ENCODE measurements at places on chromosomes 7 and 10.

DNA sequence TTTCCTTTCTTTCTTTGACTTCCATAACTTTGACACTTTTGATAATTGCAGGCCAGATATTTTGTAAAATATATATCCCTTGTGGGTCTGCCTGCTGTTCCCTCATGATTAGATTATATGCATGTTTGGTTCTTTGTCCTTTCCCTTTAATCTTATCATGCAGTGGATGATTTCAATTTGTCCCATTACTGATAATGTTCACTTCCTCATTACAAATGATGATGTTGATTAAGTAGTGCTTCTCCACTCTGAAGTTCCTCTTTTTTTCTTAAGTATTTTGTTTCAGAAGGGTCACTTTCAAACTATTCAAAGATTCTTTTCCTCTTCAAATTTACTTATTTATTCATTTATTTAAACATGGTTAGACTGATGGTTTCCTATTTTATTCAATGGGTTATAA lies 898.1 kb downstream of the XPNPEP1 start:
- no peak for DNase-seq

DNA sequence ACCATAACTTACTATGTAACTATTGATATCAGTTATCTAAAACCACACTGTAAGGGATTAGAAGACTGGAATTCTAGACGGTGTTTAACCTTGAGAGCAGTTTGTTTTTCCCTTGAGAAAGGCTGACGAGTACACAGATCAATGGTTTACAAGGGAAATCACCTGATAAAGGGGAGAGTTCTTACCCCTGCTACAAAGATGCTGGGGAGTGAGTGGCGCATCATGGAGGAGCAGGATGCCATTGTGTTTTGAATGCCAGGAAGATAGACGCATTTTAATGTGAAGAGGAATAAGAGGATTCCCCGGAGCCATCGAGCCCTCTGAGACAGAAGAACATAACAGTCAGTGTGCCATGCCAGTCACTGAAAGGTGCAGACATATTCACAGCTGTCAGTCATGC lies 145.2 kb downstream of the PKD1L1 start:
- DNase-seq: no peak

- no peak for DNase-seq
Observed at GRCh38 chr10:61257956-61258496, 195.2 kb downstream of the TMEM26 start.

GRCh38 chr10:130747946-130748345 lies 563.6 kb downstream of the TCERG1L start:
- DNase-seq: no peak

- DNase-seq: no peak
Observed at GRCh38 chr10:52128056-52128683, 185.9 kb upstream of the DKK1 start.

GRCh38 chr7:12738665-12739064 lies 51.2 kb downstream of the ARL4A start:
- no peak for DNase-seq

GRCh38 chr7:107993891-107994291 lies 9.1 kb downstream of the LAMB1 start:
- DNase-seq: no peak

DNA sequence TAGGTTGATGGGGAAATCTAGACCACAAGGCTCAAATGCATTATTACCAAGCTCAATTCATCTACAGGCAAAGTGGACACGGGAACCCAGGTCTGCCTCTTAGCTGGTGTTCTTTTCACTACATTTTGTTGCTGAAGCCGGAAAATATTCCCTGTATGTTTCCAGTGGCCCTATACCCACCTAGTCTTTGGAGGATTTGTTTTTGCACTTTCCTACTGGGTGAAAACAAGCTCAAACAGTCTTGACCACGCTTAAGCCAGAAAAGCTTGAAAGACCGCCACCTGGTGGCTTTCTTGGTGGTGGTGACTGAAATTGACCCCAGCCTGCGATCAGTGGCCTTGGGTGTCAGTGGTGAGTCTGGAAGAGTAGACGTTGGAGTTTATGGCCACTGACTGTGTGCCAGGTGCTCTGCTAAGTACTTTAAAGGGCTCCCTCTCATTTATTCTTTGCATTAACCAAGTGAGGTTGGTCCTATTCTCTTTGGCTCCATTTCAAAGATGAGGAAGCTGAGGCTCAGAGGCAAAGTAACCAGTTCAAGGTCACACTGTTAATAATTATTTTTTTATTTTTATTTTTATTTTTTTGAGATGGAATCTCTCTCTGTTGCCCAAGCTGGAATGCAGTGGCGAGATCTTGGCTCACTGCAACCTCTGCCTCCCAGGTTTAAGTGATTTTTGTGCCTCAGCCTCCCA lies 11.1 kb upstream of the CRTAC1 start:
- peak; percentile 17 for DNase-seq

DNA sequence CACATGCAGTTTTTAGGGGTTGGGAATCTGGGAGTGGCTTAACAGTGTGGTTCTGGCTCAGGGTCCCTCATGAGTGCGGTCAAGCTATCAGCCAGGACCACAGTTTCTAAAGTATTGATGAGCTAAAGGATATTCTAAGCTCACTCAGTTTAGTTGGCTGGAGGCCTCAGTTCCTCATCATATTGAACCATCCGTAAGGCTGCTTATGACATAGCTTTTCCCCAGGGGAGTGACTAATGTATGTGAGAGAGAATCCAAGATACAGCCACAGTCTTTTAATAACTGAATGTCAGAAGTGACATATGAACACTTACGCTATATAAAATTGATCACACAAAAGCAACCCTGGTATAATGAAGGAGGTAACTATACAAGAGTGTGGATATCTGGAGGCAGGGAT lies 245.3 kb downstream of the POLR1F start:
- no peak for DNase-seq

GRCh38 chr10:89793649-89794254 lies 92.4 kb downstream of the KIF20B start:
- peak; percentile 4 for DNase-seq

DNA sequence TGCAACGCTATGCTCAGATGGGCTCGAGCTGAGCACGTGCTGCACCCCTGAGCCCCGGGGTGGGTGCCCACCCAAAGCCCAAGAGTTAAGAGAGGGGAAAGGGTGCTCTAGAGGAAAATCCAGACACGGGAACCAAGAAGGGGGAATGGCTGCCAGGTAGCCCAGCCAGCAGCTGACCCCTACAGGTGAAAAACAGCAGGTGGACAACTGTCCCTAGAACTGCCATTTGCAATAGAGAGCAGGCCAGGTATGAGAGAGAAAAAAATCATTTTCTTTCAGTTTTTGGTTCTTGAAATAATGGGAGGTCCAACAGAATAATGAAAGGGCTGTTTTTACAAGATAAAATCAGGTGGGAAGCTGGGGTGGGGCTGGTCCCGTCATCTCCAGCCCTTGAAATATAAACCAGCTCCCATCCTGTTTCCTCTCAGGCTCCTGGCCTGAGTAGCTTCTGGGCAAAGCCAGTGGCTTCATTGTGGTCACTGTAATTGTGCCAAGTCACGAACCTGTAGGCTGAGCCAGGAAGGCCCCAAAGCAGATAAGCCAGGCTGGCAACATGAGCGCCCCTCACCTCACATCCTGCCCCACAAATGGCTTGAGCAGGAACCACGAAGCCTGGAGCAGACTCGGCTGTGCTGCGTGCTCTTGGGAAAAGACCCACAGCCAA lies 257.8 kb downstream of the SNX10 start:
- DNase-seq: no peak

GRCh38 chr7:137399827-137400823 lies 56.6 kb upstream of the PTN start:
- no peak for DNase-seq

DNA sequence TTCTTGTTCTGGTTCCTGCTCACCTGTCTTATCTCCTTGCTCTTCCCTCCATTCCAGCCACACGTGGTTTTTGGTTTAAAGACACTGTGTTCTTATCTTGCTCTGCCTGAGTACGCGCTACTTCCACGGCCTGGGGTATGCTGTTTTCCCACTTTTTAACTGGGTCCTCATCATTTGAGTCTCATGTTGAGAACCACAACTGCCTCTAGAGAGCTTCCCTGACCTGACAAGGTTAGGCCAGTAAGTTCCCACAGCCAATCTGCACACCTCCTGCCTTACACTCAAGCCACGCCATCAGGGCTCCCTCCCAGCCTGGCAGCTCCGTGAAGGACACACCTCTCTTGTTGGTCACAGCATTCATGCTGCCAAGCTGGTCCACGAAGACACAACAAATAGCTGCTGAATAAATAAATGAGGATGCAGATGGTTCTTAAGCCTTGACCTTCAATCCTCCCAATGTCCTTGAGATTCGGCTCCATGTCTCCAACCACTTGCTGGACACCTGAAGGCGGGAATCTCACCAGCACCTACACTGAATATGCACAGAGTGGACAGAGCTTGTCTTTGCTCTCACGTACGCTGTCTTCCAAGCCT lies 201.7 kb upstream of the KLF14 start:
- DNase-seq: no peak

DNA sequence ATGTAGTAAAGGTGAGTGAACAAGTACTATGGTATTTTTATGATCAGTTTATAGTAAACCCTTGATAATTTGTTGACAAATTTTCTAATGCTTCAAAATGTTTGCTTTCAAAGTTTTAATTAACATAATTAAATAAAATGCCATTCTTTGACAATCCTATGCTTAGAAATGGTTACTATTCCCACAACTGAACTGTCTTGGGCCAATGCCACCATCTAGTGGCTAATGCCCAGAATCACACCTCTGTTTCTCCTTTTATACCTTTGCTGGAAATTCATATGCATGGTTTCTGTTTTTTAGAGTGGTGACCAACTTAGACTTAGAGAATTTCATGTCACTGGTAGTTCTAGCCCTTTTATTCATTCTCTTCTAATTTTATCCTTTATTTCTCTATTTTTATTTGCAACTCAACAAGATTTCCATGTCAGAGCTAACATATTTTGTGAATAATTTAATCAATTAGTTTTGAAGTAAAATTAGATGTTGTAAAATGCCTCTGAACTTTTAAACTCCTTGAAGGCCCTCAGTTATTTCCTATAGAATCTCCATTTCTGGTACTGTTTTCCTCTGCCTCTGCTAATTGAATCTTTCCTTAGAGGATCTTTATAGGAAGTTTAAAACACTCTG lies 31.1 kb downstream of the PCGF5 start:
- DNase-seq: peak; percentile 26

GRCh38 chr7:7651479-7651878 lies 10.9 kb downstream of the UMAD1 start:
- DNase-seq: no peak

GRCh38 chr7:75842836-75843446 lies 29.3 kb upstream of the CCL24 start:
- no peak for DNase-seq

DNA sequence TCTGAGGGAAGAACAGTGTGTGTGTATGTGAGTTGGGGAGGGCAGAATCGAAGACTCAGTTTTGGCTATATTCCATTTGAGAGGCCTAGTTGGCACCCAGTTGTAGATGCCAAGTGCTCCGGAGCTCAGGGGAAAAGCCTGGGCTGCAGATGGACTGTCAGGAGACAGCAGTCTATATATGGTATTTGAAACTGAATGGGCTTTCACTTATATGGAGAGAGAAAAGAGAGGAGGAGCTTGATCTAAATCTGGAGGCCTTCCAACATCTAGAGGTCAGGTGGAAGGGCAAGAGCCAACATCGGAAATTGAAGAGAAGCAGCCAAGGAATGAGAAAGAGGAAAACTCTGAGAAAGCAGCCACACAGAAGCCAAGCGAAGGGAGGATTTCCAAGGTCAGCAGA lies 350.8 kb upstream of the BMPER start:
- no peak for DNase-seq

- no peak for DNase-seq
Observed at GRCh38 chr10:37754538-37755323, 102.7 kb downstream of the ZNF248 start.

Measured in T-helper 9 cell (primary cell).